GM06990 (cell line): ENCODE measurements at places on chromosomes 12 and 14.

- DNase-seq, result no peak
These were observed 300.5 kb downstream of the GRIN2B start for GRCh38 chr12:13680916-13681315.

GRCh38 chr12:113198296-113198695 lies 12.8 kb downstream of the RITA1 start:
- no peak for DNase-seq

DNA sequence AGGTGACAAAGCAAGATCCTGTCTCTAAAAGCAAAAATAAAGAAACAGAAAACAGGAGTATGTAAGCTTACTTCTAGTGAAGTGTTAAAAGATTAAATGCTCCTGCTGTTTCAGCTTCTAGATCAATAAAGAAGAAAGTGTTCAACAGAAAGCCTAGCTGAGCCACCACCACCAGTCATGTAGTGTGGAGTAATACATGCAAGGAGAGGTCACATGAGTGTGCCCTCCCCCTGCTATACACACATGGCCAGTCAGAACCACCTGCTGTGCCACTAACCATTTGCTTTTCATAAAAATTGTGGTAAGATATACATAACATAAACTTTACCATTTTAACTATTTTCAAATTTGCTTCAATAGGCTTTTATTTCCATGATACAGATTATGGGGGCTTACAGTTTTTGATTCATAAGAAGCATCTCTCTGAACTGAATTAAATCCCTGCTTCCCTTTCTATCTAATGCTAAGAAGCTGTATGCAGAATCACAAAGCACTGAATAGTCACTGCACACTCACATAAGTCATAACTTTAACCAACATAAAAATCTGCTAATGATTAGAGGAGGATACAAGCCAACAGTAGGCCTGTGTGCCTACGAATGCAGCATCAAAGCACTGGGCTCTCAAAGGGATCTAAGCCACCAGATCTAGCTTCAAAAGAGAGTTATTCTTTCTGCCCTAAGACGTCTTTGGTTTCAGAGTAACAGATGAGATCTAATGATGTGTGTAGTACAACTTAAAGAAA lies 515.5 kb downstream of the C12orf50 start:
- no peak for DNase-seq

GRCh38 chr12:76943008-76943407 lies 64.2 kb upstream of the CSRP2 start:
- no peak for DNase-seq

GRCh38 chr12:40730281-40730680 lies 38.0 kb downstream of the CNTN1 start:
- no peak for DNase-seq

GRCh38 chr14:69298131-69299071 lies 38.4 kb downstream of the GALNT16 start:
- no peak for DNase-seq

DNA sequence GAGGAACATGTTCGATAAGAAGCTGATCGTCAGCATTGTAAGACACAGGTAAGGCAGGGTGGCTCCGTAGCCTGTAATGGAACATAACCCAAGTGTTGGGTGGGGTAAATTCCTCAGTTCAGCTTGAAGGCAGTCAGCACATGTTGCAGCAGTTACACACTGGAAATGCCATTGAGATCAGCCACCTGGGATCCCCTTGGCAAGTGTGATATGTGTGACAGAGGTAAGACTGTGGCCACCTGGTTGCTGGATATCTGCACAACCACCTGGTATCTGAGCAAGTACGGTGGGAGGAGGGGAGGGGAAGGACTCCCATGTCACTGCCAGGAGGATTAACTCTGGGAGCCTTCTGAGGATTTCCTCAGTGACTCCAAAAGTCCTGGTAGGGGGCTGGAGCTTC lies 158.0 kb upstream of the CAND1 start:
- no peak for DNase-seq

- no peak for DNase-seq
These were observed 63.3 kb downstream of the RASSF3 start for GRCh38 chr12:64673490-64674169.
